ENCODE measurements at places on chromosomes 4 and X.

- peak; percentile 74 for DNase-seq
These were observed 213.8 kb upstream of the FGF13 start for GRCh38 chrX:138925330-138925729.

GRCh38 chr4:86152454-86152853, 207.4 kb downstream of the MAPK10 start:
- DNase-seq: no peak

GRCh38 chr4:167492007-167492406, 257.7 kb upstream of the SPOCK3 start:
- no peak for DNase-seq

- no peak for DNase-seq
These were observed 337.4 kb downstream of the ARHGAP10 start for GRCh38 chr4:148069086-148069894.

- no peak for DNase-seq
These were observed 18.9 kb upstream of the MRFAP1 start for GRCh38 chr4:6621556-6621927.
